LHCN-M2 (cell line): ENCODE measurements at places on chromosomes 5 and 9. TPM values are rescaled to one million over a fixed set of nuclear protein-coding genes. Genes with fewer than 3 reads are reported as not detected.

- DNase-seq, result peak; percentile 40
These were observed 258.1 kb upstream of the EDIL3 start for GRCh38 chr5:84642795-84643194.

The TMEFF1 gene
- total RNA-seq, result 0.51 and 2.4 TPM in 2 replicates

DNA sequence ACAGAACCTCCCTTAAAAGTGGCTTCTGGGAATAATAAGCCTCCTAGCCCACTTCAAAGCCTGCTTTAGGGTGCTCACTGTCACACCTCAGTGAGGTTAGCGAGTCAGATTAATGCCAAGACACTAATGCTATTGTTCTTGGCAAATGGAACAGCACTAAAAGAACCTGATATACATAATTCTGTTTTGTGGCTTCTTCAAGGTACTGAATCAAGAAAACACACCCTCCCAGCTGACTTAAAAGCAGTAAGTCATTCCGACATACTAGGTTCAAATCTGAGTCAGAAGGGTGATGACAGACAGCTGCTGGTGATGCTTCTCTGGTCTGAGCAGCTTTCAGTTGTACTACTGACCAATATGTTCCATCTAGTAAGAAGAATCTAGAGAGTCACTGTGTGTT, 121.6 kb downstream of the OXCT1 start:
- DNase-seq, result peak; percentile 91

DNA sequence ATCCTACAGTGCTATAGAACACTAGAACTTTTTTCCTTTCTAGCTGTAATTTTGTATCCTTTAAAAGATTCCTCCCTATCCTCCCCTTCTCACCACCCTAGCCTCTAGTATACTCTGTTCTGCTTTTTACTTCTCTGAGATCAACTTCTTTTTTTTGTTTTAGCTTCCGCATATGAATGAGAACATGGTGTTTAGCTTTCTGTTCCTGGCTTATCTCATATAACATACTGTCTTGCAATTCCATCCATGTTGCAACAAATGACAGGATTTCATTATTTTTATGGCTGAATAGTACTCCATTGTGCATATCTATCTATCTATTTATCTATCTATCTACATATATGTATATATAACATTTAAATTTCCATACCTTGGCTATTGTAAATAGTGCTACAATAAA, 126.0 kb upstream of the MAN2A1 start:
- DNase-seq, result no peak

- peak; percentile 68 for DNase-seq
These were observed 21.7 kb downstream of the ZNF366 start for GRCh38 chr5:72485430-72485974.

GRCh38 chr9:121369595-121370265, at the start of gene STOM:
STOM (minus strand) TSS chr9:121370250; CDS start chr9:121370187, 63 bp downstream.
- DNase-seq, result peak; percentile 90

The OR1Q1 gene
- total RNA-seq, result not detected in 2 replicates

- no peak for DNase-seq
These were observed 229.2 kb upstream of the MAP3K1 start for GRCh38 chr5:56585999-56586691.

- peak; percentile 56 for DNase-seq
These were observed 193.4 kb downstream of the CDK5RAP2 start for GRCh38 chr9:120386390-120387131.

GRCh38 chr9:107397076-107398044, 92.2 kb downstream of the KLF4 start:
- peak; percentile 49 for DNase-seq

- no peak for DNase-seq
These were observed 69.6 kb downstream of the GABBR2 start for GRCh38 chr9:98639133-98639532.

DNA sequence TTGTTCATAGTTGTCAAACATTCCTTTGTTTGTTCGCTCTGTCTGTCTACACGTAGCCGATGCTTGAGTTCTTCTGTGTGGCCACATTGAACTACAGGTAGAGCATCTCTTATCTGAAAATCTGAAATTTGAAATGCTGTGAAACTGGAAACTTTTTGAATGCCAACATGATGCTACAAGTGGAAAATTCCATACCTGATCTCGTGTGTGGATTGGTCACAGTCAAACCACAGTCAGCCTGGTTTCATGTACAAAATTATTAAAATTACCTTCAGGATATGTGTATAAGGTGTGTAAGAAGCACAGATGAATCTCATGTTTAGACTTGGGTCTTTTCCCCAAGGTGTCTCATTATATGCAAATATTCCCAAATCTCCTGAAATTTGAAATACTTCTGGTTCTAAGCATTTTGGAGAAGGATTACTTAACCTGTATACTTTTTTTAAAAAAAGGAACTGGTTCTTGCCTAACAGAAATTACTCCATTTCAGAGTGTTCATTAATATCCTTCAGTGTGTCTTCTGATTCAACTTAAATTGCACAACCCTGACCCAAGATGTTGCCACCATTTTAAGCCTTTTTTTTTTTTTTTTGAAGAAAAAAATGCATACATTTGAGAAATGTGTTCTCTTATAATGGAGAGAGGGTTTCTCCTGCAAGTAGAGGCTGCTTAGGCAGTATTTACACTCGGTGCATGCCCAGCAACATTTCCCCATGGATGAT, 254.3 kb downstream of the MAST4 start:
- no peak for DNase-seq
